ENCODE measurements at places on chromosomes 7 and 10. TPM values are rescaled to one million over a fixed set of nuclear protein-coding genes. Genes with fewer than 3 reads are reported as not detected.

The WEE2 gene
- 0.17 TPM for total RNA-seq

The ASB10 gene
- not detected for total RNA-seq

The HHEX gene
- total RNA-seq, result 0.33 TPM

The TEX36 gene
- not detected for total RNA-seq

The OR2A12 gene
- not detected for total RNA-seq

The TAS2R41 gene
- not detected for total RNA-seq

The OPN4 gene
- total RNA-seq, result not detected

The ZNF655 gene
- 115 TPM for total RNA-seq

The GPR37 gene
- total RNA-seq, result not detected

The TRAPPC14 gene
- total RNA-seq, result 52.7 TPM

DNA sequence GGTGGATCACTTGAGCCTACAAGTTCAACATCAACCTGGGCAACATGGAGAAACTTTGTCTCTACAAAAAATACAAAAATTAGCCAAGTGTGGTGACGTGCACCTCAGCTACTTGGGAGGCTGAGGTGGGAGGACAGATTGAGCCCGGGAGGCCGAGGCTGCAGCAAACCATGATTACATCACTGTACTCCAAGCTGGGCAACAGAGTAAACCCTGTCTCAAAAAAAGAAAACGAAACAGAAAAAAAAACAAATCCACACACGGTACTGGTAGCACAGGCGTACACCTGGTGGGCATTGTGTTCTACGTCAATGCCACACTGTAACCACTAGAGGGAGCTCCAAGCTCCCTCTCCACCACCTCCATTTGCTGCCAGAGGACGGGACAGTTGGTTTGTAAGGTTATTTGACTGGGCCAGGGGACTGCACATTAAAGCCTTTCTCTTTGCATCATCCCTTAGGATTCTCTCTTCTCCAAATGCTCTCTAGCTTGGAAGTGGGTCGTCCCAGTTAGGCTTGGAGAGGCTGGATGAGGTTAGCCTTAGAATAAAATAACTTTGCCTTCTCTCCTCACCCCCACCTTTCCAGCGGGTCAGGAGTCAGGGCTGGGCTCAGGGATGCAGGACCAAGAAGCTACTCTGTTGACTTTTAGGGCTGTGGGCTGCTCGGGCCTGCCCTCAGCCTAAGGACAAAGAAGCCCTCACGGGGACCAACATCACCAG lies 130.8 kb downstream of the SORBS1 start:
- no peak for DNase-seq

DNA sequence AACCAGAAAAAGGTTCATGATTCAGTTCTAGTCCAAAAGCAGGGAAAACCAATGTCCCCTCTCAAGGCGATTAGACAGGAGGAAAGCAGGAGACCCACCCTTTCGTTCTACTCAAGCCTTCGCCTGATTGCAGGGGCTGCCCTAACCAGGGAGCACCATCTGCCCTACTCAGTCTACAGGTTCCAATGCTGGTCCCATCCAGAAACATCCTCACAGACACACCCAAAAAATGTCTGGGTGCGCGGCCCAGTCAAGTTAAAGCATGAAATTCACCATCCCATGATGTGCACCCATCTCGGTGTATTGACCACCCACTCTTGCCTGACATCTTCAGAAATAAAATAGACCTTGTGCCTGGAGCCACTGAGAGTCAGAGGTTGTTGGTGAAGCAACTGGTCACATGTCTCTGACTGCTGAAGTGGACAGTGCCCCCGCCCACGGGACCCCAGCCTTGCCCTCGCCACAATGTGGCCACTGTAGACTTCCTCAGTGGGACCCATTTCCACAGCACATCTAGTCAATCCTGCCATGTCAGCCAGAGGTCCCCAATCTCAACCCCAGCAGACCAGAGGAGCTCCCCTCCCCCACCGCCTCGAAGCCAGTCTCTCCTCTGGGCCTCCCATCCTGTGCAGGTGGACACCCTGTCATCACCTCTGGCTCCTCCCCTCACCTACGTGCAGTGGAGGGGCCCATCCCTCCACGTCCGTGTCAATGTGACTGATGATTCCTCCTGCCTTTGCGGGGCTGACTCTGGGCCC lies 116.3 kb upstream of the PPP2R2D start:
- no peak for DNase-seq

GRCh38 chr7:18336626-18337025 lies 158.9 kb upstream of the HDAC9 start:
- DNase-seq, result no peak

- no peak for DNase-seq
These were observed 18.4 kb upstream of the CUBN start for GRCh38 chr10:17147884-17148489.

DNA sequence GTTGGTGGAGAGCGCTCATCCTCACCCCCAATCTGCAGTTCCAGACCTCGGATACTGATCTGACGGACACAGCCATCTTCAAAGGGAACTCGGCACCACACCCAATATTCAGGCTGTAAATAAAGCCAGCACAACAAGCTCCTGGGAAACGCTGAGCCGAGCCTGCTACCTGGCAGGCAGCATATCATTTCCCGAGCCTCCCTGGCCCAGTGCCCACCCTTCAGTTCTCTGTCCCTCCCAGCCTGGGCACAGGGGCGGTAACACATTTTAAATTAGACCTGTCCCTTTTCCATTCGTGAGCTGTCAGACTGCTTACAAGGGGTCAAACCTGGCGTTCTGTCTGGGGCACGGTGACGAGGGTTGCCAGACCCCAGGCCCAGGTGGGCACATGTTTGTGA lies 250.5 kb downstream of the ARHGAP12 start:
- DNase-seq, result no peak

DNA sequence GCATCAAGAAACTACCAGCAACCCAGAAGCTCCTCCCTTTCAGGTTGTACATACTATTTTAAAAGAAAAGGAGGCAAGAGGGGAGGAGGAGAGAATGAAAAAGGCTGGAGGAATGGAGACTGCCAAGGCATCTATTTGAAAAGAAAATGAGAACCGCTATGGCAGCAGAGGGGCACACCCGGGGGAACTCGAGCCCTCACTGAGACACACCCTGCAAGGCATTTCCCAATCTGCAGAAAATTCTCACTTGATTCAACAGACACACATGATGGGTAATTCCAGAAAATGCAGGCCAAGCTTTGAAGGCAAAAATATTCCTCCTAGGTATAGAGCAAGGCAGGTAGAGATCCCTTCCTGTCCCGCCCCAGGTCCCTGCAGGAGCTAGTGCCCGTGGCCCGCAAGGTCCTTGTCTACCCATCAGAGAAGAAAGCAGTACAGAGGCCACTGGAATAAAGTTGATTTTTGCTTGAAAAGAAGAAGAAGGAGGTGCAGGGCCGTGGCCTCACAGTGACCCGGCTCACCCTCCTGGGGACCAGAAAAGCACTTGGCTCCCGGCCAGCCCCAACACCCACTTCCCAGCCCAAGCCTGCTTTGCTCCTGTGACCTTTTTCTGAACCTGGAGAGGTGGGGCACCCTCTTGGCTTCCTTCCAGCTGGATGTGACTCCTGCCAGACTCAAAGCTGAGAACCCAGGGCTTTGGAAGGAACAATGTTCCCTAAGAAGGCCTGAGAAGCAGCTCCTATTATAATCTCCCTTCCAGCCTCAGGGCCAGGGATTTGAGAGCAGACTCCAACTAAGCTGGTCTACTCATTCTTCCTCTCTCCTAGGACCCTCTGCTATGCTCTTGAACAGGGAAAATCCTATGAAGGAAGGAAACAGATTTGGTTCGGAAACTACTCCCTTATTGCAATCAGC lies 6.2 kb upstream of the PIK3CG start:
- no peak for DNase-seq

DNA sequence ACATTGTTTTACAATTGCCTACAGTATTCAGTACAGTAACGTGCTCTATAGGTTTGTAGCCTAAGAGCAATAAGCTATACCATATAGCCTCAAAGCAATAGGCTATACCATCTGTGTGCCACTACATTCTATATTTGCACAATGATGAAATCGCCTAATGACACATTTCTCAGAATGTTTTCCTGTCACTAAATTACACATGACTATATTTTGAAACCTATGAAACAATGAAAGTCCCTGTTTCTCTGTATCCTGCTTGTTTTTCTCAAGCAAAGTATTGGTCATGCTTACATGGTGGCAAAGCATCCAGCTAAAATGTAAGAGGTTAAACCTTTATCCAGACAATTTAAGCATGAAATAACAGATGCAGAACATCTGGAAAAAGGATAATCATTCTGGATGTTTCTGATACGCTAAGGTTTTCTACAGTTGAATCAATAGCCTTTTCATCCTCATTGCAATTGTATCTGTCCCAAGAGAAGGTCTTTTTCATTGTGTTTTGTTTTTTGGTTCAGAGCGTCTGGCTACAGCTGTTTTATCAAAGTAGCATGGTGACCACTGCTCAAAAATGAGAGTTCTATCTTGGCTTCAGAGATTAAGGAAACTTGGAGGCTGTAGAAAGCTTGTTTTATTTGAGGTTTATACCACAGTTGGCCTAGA lies 81.7 kb downstream of the CSTF2T start:
- no peak for DNase-seq

DNA sequence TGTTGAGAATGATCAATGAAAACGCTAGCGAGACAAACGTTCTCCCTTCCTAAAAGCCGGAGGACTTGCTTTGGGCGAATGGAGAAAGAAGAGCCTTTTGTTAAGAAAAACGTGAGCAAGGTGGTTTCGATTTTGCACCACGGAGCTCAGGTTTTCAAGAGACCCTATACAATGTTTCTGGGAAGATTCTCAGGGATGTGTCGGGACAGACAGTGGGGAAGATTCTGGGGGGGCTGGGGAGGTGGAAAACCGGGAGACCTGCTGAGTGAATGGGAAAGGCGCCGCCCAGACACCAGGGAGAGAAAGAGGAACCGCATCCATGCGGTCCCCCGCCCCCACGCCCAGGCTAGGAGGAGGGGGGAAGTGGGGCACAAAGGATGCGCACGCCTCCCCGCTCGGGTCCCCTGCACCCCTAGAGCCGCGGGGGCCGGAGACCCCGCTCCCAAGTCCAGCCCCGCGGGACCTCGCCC lies 745 bp downstream of the YWHAG start:
- peak; percentile 67 for DNase-seq

DNA sequence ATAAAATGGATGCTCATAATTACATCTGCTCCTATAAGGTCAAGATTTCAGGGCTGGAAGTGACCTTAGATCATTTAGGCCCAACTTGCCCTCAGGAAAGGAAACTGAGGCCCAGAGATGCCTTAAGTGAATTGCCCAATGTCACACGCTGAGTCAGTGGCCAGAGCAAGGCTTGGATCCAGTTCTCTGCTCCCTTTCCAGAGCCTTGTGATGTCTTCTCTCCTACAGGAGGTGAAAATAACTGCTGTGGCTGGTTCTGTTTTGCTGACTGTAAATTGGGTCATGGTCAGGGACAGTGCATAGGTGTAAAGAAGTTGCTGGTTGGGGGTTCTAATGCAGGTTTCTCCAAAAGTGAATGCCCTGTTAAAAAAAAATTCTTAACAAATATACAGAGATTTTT lies 91.3 kb downstream of the TCF7L2 start:
- no peak for DNase-seq

DNA sequence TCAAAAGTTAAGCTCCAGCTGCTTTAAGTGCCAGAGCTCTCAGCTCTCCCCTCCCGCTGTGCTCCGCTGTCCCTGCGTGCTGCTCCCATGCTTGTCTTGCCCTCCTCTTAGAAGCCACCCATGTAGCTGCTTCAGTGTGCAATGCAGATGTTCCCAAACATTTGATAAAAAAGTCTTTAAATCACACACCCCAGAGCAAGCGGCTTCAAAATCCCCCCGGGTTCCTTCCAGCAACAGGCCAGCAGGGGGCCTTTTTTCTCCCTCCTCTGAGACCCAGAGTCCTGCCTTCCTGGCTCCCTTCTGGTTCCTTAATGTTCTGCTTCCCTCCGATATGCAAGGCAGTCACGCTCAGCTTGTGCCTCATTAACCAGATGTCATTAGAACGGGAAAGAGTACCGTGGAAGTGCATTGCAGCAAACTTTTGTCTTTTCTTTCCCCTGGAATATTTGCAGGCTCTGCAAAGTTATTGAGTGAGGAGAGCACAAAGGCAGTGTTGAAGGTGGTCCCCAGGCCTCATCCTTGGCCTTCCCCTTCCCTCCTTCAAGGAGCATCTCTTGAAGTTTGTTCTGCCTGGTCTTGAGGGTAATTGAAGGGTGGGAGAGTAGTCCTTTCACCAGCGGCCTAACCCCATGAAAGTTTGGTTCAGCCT lies 25.5 kb downstream of the LDB3 start:
- no peak for DNase-seq

GRCh38 chr10:92187101-92187500 lies 103.8 kb downstream of the CPEB3 start:
- no peak for DNase-seq

DNA sequence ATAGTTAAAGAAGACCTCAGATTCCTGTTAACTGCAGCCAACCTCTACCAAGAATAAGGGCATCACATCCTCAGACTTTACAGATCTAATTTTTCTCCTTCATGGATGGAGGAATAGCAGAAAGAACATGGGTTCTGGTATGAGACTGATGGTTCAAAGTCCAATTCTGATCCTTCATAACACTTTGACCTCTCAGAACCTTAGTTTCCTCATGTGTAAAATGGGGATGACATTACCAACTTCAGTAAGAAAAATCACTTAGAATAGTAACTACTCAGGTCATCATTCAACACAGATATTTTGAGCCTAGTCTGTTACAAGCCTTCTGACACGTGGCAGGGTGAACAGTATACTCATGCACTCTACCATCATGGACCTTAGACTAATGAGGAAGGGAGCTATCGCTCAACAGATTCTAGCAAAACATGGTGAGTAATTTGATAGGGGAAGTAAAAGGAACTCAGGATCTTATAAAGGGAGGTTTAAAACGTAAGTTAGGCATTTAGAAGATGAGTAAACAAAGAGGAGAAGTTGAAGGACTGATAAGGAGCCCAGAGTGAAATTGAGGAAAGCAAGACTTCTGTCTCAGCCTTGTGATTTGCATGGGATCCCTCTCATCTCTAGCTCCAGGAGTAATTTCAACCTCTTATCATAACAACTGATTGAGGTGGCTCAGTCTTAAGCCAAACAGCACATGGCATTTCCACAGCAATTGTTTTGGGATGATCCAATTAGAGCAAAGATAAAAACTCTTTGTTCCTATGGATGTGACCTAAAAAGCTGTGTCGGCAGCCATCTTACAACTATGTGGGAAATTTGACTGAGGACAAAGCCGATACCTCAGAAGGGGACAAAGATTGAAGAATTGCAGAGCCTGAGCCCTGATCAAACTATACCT lies 69.2 kb upstream of the TCF7L2 start:
- DNase-seq, result no peak

DNA sequence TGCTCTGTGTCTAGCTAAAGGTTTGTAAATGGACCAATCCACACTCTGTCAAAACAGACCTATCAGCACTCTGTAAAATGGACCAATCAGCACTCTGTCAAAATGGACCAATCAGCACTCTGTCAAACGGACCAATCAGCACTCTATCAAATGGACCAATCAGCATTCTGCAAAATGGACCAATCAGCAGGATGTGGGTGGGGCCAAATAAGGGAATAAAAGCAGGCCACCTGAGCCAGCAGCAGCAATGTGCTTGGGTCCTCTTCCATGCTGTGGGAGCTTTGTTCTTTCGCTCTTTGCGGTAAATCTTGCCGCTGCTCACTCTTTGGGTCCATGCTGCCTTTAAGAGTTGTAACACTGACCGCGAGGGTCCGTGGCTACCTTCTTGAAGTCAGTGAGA lies 740.5 kb upstream of the POM121L12 start:
- no peak for DNase-seq

Measured in natural killer cell treated with Interleukin-12 subunit alpha and Interleukin-12 subunit beta and Interleukin-15 and Interleukin-18, amount 100 ng/mL, for 72 hours (primary cell).